RPMI8226 (cell line): ENCODE measurements at places on chromosomes 3 and 15.

DNA sequence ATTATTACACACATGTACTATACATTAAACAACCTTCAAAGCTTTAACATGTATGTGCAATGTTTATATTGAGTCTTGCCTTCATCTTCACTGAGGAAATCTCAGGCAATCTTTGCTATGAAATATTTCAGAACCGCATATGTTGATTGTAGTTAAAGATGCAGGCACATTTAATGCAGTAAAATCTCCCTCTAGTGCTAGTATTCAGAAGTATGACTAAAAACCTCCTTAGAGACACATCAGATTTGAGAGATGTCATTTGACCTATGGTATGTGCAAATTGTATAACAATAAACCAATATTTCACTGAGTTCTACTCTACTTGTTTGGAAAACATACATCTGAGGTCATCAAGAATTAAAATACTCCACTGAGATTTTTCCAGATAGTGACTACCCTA, 123.8 kb upstream of the C15orf61 start:
- DNase-seq = no peak

DNA sequence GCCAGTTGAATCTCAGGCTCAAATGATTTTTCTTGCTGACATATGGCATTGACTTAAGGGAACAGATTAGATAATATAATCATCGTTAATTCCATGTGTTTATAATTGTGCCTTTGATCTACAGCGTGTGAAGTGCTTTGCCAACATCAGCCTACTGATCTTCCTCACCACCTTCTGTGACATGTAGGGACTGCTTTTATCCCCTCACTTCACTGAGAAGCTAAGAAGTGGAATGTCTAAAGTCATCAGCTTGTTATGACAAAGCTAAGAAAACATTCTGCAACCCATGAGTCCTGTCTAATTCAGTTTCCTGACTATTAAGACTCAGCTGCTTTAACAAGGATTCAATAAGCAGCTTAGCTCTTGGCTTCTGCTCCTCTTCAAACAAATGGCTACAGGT, 106.0 kb downstream of the MYH15 start:
- DNase-seq = no peak

GRCh38 chr3:9327578-9327977, 35.3 kb upstream of the THUMPD3 start:
- no peak for DNase-seq

GRCh38 chr3:89364314-89364713, 256.9 kb downstream of the EPHA3 start:
- DNase-seq = no peak
